ENCODE measurements at places on chromosomes 1 and 21.
A peak's percentile ranks its signal among the peaks of the same experiment; 100 is the strongest.

GRCh38 chr1:156785458-156785857 is 18.1 kb downstream of the PRCC start:
- no peak for DNase-seq

- DNase-seq = no peak
Measured at GRCh38 chr1:1614204-1614953, 921 bp upstream of the MIB2 start.

DNA sequence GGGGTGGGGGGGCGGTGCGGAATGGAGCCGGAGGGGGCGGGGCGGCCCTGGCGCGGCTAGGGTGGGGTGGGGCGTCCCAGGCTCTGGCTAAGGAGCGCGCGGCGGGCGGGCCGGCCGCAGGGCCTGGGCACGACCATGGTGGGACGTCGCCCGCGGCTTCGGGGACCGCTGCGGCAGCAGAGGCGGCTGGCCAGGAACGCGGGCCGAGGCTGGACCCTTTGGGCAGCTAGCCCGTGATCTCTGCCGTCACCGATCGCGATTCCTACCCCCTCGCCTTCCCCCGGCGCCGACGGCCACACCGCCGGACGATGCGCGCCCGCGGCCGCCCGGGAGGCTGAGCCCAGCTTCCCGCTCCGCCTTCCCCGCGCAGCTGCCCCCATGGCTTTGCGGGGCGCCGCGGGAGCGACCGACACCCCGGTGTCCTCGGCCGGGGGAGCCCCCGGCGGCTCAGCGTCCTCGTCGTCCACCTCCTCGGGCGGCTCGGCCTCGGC is at the start of gene MAP3K21:
TSS of gene MAP3K21 (plus strand) at position 74 of the 491 bp plus-strand sequence. CDS start at position 379, 305 bp downstream.
- no peak for DNase-seq

DNA sequence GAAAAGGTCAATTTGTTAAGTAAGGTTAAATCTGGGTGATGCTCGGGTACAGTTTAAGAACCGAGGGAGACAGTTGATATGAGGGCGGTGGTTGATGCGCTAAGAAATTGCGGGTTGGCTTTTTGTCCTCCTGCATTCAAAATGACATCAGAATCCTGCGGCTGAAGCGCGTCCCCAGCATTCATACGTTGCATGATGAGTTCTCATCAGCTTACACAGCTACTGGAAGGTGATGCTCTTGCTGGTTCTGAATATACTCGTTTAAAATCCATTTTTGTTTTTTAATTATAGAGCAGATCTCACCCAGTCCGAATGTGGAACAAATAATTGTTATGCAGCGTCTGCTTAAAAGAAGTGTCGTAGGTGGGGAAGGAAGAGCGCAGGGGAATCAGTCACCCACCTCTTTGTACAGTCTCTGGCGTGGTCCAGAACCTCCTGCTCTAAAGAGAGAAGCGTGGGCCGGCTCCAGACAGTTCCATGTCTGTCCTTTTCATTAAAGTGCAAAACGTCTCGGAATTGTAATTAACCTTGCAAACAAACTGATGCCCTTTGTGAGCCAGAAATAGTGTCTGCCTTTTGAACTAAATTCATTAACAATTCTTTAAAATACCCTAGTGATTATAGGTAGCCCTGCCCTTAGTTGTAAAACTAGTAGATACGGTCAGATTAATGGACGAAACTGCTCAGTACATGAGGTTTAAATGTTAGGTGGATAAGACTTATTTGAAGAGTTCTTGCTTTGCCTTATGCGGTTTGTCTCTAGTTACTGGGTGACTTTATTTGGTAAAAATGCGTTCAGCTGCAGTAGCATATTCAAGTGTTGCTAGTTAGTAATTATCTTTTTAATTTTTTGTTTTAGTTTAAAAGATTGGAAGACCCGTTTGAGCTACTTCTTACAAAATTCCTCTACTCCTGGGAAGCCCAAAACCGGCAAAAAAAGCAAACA is 741 bp downstream of the RGS2 start:
- peak; percentile 70 for DNase-seq

- peak; percentile 31 for DNase-seq
Measured at GRCh38 chr1:22936681-22937080, 36.0 kb downstream of the LACTBL1 start.

GRCh38 chr1:220575718-220576497 is 48.0 kb downstream of the MARK1 start:
- DNase-seq = no peak

- DNase-seq = no peak
Measured at GRCh38 chr1:230056098-230056497, 10.9 kb upstream of the GALNT2 start.

GRCh38 chr1:102186536-102186935 is 189.8 kb upstream of the OLFM3 start:
- no peak for DNase-seq

DNA sequence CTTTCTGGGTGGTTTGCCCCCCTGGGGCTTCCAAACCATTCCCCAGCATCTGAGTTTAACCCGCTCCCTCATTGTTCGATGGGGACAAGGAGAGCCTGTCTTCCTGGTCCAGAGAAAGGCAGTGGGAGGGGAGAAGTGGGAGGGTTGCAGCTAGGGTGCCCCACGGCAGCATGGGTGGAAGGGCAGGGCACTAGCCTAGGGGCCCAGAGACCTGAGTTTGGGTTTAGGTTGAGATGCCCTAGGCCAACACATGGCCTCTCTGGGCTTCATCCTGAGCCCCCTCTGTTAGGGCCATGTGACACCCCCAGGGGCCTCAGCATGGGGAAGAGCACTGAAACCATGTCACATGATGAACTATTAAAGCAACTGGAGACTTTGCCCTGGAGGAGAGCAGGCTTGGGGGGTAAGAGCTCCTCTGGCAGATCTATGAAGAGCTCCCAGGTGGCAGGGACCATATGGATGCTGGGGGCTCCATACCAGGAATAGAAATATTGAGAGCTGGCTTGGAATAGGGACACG is 9.7 kb upstream of the RUNX3 start:
- no peak for DNase-seq

GRCh38 chr1:61743716-61744580 is 1.7 kb downstream of the PATJ start:
- no peak for DNase-seq

DNA sequence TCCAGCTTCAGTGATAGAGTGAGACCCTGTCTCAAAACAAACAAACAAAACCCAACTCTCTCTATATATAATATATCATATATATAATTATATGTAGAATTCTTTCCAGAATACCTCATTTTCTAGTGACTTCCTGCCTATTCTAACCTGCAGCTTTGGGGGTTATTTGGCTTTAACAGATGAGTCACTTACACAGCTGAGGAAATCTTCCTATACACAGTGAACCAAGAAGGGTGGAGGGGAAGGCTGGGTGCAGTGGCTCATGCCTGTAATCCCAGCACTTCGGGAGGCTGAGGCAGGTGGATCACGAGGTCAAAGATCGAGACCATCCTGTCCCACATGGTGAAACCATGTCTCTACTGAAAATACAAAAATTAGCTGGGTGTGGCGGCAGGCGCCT is 9.2 kb downstream of the RAB29 start:
- DNase-seq = no peak

GRCh38 chr1:235331401-235331800 is 3.0 kb downstream of the GGPS1 start:
- no peak for DNase-seq

- DNase-seq = peak; percentile 46
Measured at GRCh38 chr1:175072099-175072951, 4.7 kb downstream of the TNN start.

- peak; percentile 36 for DNase-seq
Measured at GRCh38 chr21:38170704-38171682, 85.8 kb upstream of the KCNJ15 start.

DNA sequence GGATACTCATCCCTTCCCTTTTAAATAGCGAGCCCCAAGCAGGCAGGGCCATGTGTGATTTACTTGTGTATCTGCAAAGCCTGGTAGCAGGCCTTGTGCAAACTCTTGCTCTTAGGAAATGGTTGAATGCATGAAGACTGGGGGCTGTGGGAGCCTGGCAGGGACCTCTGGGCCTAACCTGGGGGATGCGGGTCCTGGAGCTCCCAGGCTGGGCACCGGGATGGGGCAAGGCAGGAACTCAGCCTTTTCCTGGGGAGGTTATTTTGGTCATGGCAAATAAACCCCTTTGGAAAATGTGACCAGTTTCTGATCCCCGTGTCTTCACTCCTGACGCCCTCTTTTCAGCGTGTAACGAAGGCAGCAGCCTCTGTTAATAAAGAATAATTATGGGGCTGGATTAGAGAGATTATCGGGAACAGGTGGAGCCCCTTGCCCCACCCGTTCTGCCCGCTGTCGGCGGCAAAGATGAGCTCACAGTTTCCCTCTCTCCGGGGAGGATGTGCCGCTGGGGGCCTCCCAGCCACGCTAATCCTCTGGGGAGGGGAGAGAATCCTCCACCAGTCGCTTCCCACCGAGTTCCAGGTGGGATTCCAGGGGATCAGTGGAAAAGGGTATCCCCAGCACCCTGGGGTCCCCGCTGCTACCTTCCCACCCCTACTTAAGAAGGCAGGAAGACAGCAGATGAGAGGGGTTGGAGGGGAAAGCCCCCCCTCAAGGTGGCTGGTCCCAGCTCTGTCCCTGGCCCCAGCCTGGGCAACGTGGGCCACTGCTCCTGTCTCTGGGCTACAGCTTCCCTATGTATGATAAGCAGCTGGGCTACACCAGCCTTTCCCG is 69.7 kb upstream of the WNT4 start:
- no peak for DNase-seq

Measured in NCI-H446 (cell line).